ENCODE measurements at places on chromosomes 2 and 18.

DNA sequence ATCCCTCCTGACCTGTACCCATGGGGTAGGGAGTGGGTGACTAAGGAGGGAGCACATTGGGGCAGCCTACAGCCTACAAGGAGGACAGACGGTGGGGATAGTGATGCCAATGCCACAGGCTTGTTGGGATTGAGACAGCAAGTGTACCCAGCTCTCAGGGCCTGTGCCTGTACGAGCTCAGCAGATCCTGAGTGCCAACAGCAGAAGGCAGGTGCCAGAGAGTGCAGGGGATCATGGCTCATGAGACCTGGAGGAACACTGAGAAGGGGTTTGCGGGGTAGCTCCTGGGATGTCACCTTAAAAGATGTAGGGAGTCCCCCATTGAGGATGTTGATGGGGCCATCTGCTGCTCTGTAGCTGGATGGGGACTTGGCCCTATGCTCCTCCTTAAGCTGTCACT lies 10.3 kb upstream of the SNED1 start:
- no peak for DNase-seq

GRCh38 chr2:46798998-46799698 lies 116.5 kb downstream of the MCFD2 start:
- DNase-seq, result no peak

- DNase-seq, result no peak
Observed at GRCh38 chr2:204898928-204899640, 353.8 kb downstream of the PARD3B start.

DNA sequence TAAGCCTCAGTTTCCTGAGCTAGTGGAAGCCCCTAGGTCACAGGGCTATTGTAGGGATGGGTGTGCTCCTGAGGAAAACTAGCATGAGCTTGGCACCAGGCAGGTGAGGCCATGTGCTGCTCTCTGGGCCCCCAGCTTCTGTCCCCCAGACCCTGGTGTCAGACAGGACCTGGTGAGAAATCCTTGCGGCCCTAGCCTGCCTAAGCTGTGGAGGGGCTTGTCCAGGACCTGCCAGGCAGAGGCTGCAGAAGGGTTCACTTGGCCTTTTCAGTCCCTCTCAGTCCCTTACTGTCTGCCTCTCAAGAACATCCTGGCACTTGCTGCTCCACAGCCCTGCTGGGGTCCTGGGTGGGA lies 58.4 kb downstream of the ZFP36L2 start:
- DNase-seq, result no peak

DNA sequence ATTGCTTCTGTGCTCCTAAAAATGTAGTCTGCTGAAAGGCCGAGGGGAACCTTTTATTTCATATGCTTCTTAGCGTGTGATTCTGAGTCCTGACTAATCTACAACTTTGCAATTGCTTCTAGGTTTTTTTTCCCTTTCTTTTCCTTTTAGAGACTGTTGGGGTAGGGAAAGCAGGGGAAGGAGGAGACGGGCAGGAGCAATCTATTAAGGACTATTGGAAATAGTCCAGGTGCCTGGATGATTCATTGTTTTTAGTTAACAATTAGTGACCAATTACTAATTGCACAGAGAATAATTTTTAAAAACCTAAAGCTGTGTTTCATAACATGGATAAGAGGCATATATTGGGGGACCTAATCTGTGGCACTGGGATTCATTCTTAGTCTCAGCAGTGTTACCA lies 49.4 kb upstream of the STON1 start:
- no peak for DNase-seq

GRCh38 chr2:102615620-102616436 lies 3.5 kb upstream of the SLC9A2 start:
- no peak for DNase-seq

GRCh38 chr2:182228073-182228473 lies 198.8 kb downstream of the PDE1A start:
- DNase-seq, result no peak

- no peak for DNase-seq
Observed at GRCh38 chr2:381181-381580, 93.3 kb upstream of the ALKAL2 start.

DNA sequence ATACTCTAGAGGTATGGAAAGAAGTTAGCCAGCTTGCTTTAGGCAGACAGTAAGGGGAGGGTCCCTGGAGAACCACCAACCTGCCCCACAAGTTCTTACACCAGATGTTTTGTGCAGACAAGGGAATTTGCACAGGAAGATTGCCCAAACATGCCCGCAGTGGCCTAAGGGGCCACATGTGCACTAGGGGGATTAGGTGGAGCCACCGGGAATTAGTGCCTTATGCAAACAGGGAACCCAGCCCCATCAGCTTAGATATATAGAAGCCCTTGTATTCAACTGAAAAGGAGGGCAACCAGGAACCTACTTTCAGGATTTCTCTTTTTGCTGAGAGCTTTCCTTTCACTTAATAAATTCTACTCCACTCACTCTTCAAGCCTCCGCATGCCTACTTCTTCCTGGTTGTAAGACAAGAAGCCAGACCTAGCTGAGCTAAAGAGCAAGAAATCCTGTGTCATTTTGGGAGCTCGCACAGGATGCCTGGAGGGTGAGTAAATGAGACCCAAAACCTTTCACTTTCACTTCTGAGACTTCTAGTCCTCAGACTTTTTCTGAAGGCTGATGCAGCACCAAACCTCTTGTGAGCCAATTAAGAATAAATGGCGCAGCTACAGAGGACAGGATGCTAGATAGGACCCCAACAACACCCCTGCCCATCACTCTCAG lies 146.3 kb downstream of the GCA start:
- no peak for DNase-seq

DNA sequence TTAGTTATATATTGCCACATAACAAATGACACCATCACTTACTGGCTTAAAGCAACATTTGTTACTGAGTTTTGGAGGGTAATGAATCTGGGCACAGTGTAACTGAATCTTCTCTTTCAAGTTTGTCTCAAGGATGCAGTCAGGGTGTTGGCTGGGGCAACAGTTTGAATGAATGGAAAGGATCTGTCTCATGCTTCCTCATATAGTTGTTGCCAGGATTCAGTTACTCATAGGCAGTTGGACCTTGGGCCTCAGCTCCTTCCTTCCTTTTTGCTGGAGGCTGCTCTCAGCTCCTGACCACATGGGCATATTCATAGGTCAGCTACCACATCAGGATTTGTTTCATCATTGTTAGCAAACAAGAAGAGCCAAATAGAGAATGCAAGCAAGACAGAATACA lies 466.1 kb upstream of the MC4R start:
- no peak for DNase-seq

DNA sequence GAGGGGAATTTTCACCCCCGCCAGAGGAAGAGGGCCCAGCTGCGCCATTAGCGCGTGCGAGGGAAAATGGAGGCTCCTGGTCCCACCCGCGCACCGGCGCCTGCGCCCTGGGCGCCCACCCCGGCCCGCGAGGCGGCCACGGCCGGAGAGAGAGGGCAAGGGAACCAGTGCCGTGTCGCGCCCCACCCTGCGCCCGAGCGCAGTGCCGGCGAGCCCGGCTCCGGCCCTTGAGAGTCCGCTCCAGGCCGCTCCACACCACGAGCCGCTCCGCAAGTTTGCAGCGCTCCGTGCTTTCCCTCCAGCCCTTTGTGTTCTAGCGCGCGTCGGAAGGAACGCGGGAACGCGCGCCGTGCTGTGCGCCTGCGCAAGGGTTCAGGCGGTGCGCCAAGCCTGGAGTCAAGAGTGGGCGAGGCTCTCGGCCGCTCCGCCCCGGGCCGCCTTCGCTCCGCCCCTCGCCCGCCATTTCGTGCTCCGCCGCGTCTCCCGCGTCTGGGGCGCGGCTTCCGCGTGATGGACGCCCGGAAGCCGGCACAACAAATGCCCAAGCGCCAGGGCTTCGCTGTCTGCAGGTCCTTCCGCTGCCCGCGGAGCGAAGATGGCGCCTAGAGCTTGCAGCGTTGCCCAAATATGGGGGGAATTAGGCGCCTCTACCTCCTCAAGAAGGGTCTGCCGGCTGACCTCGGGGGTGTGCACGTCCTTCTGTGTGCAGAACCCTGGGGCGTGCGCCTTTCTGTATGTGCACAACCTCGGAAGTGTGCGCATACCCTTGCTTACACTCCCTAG lies 46.1 kb upstream of the PTMA start:
- peak; percentile 97 for DNase-seq

- no peak for DNase-seq
Observed at GRCh38 chr2:231383416-231384108, 11.9 kb upstream of the B3GNT7 start.

GRCh38 chr2:172092716-172093415 lies 7.6 kb downstream of the DLX1 start:
- peak; percentile 26 for DNase-seq

GRCh38 chr2:182695776-182696175 lies 20.3 kb upstream of the DNAJC10 start:
- DNase-seq, result no peak

GRCh38 chr2:218877331-218877730 lies 3.3 kb upstream of the WNT10A start:
- DNase-seq, result no peak

DNA sequence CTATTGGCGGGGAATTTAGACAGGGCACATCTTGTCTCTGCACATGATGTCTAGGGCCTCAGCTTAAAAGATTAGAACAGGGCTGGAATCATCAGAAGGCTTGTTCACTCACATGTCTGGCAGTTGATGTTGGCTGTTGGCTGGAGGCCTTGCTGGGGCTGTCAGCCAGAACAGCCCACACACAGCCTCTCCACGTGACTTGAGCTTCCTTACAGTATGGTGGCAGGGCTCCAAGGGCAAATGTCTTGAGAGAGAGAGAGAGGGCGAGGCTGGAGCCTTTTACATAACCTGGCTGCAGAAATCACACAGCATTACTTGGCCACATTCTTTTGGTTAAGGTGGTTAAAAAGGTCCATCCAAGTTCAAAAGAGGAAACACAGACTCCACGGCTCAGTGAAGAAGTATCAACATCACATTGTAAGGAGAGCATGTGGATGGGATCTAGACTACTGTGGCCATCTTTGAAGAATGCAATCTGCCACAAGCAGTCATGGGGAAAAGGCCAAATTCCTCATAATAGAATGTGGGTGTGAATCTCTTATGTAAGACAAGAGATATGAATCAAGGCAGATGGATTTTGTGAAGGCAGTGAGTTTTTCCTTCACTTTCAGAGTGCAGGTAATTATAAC lies 30.4 kb downstream of the SRSF7 start:
- no peak for DNase-seq

DNA sequence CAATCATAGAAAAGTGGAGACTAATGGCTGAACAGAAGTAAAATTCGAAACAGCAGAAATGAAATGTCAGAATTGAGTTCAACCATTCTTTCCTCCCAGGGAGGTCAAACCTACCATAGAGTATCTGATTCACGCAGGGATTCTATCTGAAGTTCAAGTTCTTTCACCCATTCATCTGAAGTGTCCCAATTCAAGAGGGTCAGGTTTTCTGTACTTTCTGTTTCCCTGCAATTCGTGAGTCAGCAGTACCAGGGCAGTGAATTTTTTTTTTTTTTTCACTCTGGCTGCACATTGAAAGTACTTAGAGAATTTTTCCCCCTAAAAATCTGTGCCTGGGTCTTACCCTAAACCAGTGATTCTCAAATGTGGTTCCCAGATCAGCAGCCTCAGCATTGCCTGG lies 40.9 kb upstream of the CCDC88A start:
- no peak for DNase-seq

- DNase-seq, result no peak
Observed at GRCh38 chr2:75560022-75560767, 544 bp downstream of the EVA1A start.

GRCh38 chr2:29269095-29269764 lies 154.0 kb downstream of the CLIP4 start:
- DNase-seq, result no peak

DNA sequence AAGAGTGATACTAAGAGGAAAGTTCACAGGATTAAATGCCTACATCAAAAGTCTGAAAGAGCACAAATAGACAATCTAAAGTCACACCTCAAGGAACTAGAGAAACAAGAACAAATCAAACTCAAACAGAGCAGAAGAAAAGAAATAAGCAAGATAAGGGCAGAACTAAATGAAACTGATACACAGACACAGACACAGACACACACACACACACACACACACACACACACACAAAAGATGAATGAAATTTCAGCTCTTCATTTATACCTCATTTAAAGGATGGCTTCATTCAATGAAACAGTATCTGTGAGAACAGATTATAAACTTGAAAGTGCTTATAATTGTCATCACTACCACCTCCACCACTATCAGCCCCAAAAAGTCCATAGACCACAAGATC lies 428.9 kb downstream of the MBD2 start:
- no peak for DNase-seq

- DNase-seq, result no peak
Observed at GRCh38 chr2:102514061-102514785, 41.2 kb downstream of the SLC9A4 start.

DNA sequence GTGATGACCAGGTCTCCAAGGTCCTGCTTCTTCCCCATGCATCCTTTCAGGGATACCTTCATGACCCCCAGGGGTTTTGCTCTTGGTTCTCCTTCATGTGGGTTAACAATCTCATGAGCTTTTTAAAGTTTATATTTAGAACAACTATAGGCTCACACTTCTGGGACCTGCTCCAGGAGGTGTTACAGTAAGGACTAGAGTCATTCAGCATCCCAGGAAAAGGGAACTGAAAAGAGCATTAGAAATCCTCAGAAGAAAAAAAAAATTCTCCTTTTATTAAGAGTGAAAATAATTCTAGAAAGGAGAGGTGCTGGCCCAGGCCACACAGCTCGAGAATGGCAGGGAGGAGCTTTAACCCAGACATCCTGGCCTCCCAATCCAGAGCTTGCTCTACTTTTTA lies 66.5 kb downstream of the SETBP1 start:
- no peak for DNase-seq

- DNase-seq, result no peak
Observed at GRCh38 chr18:58823412-58823811, 41.3 kb upstream of the ZNF532 start.

DNA sequence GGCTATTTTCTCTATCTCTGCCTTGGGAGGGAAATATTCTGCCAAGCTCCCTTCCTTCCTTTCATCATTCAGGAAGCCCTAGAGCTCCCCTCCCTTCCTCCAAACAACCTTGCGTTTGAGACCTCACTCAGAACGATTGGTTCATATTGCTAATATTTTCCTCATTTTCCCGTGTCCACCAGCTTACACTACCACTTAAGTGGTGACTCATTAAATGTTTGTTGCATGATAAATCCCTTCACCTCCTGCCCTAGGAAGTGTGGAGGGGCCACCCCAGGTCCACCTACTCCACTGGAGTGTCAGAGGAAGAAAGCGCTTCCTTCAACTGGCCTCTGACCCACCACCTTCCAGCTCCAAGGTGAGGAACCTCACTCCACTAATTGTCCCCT lies 2.3 kb upstream of the LPIN2 start:
- DNase-seq, result no peak

- DNase-seq, result no peak
Observed at GRCh38 chr2:46451131-46451711, 28.1 kb upstream of the TMEM247 start.

DNA sequence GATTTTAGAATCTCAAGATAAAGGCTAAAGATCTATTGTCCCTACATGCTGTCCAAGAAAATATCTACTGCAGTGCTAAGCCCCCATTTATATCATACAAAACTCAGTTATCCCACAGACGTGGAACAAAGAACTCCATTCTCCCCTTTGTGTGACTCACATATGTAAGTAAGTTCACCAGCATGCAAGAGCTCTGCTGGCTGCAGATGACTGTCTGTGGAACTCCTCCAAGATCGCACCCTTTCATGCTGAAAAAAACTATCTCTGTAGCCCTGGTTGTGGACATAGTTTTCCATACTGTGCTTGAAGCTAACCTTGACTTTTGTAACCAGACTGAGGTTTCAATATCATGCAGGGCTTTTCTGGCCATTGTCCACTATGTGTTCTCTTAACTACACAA lies 207.1 kb downstream of the ZNF521 start:
- DNase-seq, result no peak

All from stimulated activated naive CD4-positive, alpha-beta T cell (primary cell).